ENCODE measurements at places on chromosomes 5 and 9. TPM values are rescaled to one million over a fixed set of nuclear protein-coding genes. Genes with fewer than 3 reads are reported as not detected.

The ABO gene
- not detected for total RNA-seq

The PIP5K1B gene
- not detected for total RNA-seq

The PRRX2 gene
- total RNA-seq, result not detected

The TPM2 gene
- total RNA-seq, result 1,252 TPM

The SLC25A48 gene
- total RNA-seq, result not detected

The RPS14 gene
- 3,357 TPM for total RNA-seq

The CORO2A gene
- total RNA-seq, result 1.2 TPM
